ENCODE measurements at places on chromosomes 2 and 18.
A peak's percentile ranks its signal among the peaks of the same experiment; 100 is the strongest.

- DNase-seq = peak; percentile 27
Observed at GRCh38 chr18:47772374-47773248, 157.8 kb downstream of the SMAD2 start.

DNA sequence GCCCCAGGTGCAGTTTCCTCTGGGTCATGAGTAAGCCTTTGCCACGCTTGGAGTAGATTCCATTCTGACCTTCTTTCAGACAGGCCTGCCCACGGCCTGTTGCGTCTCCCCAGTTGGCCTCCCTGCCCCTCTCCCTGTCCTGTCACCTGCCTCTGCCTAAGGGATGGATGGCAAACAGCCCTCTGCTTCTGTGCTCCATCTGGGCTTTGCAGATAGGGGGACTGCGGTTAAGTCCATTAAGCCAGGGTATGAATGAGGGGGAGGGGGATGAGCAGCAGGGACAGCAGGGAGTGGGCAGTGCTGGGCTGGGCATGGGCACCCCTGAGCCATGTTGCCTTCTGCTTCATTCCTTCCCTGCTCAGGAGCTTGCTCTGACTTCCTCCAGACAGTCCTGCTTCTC lies 37.6 kb upstream of the B3GNT7 start:
- no peak for DNase-seq

DNA sequence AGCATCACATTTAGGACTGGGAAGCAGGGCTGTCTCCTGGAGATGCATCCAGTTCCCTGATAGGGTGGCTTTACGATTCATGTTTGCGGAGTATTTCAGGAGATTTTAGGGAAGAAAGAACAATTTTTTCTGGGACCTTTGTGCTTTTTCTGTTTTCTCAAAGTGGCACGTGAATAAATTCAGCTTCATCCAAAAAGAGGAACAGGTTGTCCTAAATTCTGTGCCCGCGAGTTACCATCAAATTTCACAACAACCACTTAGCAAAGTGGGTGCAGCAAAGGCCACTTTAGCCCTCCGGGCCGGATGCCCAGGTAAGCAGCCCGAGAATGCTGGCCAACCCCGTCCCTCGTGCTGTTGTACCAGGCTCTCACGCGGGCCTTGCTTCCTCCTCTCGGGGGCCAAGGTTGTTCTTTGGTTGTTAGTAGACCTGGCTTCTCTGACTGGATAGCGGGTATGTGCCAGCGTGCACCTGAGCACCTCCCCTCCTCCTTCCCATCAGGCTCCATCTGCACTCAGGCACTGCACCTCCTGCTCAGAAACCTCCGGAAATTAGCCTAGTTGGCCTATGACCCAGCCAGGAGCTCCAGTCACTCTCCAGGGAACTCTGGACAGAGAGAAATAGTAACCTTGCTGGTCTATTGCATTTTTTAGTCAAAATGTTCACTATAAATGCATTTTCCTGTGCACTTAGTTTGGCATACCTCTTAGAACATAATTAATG lies 83.0 kb downstream of the CMPK2 start:
- no peak for DNase-seq

GRCh38 chr2:186407611-186408010 lies 78.4 kb upstream of the ZC3H15 start:
- no peak for DNase-seq

DNA sequence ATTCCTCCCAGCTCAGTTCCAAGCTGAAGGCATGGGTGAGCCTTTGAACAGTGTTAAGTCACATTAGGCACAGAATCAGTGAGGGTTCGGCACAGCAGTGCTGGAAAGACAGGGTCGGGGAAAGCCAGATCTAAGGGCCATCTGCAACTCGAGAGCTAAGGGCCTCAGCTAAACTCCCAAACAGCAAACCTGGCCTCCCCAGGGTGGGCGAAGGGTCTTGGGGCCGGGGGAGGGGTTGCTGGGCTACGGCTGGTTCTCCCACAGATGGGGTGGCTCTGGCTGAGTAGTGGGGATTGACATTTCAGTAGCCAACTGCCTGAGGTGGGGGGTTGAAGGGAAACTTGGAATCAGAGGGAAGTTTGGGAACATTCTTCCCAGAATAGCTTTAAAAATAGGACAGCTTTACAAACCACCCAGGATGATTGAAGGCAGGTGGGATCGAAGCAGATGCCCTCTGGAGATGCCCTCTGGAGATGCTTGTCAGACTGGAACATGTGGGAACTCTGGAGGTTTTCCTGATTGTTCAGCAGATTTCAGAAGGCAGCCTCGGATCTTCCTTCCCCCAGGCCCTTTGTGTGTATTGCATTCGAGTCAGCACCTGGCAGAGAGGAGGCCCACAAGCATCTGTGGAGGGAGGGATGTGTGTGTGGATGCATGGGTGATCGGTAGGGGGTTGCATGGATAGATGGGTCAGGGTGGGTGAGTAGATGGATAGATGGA lies 156.4 kb downstream of the SMAD7 start:
- DNase-seq = no peak

DNA sequence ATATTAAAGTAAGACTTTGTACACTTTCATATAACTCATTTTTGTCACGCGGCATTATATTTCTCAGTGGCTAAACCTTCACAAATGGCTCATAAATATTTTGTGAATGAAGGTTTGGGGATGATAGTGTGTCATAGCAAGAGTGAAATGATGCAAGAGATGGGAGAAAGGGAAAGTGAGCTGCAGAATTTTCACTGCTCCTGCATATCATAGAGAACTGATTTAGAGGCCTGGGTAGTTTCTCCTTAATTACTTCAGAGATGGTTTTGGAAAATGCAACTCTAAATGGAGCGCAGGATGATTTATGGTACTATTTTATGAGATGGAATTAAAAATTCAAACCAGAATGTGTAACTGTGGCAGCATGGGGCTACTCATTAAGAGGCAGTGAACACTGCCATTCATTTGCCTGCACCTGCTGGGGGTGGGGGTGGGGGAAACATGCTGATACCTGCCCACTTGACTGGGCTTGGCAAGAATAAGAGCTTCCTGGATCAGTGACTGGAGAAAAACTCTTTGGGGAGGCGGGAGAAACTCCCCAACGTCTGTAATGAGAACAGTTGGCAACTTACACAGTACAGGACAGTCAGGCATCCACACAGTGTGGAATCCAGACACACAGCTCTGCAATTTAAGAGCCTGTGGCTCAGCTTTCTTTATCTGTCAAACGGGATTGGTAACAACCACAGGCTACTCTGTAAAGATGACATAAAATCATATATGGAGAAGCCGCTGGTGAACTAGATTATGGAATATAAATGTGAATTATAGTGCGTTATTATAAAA lies 941.9 kb downstream of the SLC4A3 start:
- DNase-seq = no peak

GRCh38 chr2:229869226-229869625 lies 52.6 kb downstream of the TRIP12 start:
- no peak for DNase-seq

DNA sequence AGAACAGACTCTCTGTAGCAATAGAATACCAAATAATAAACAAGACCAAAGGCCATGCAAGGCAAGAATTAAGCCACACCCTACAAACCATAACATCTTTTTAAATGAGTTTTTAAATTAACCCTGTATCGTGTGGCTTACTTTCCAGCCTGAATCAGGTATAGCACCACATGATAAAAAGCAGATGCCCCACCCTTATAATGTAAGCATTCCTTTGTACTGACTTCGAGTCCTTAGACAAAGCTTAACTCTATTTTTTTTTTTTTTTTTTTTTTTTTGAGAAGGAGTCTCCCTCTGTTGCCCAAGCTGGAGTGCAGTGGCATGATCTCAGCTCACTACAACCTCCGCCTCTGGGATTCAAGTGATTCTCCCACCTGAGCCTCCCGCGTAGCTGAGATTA lies 1.7 kb upstream of the C2orf42 start:
- DNase-seq = no peak

DNA sequence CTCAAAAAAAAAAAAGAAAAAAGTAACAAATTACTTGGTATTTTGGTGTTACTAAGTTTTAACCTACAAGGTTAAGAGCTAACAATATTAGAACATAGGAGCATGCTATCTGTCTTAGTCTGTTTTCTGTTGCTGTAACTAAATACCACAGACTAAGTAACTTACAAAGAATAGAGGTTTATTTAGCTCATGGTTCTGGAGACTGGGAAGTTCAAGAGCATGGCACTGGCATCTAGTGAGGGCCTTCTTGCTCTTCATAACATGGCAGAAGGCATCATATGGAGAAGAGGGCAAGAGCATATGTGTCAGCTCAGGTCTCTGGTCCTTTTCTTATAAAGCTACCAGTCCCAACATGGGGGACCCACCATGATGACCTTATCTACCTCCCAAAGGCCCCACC lies 36.5 kb downstream of the SMARCAL1 start:
- no peak for DNase-seq

- DNase-seq = no peak
Observed at GRCh38 chr2:239519089-239519920, 118.5 kb upstream of the HDAC4 start.

DNA sequence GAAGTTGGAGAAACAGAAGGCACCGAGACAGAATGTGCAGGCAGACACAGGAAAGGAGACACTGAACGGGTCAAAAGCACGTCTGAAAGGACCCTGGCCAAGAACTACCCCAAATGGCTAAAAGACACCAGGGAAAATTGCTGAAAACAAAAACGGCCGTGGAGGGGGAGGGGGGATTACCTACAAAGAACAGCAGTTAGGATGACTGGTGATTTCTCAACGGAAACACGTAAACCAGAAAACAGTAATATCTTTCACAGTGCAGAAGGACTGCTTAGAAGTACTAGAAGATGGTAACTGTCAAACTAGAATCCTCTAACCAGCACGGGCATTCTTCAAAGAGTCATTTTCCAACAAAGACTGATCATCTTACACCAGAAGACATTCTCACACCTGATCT lies 142.6 kb downstream of the HDAC4 start:
- no peak for DNase-seq

DNA sequence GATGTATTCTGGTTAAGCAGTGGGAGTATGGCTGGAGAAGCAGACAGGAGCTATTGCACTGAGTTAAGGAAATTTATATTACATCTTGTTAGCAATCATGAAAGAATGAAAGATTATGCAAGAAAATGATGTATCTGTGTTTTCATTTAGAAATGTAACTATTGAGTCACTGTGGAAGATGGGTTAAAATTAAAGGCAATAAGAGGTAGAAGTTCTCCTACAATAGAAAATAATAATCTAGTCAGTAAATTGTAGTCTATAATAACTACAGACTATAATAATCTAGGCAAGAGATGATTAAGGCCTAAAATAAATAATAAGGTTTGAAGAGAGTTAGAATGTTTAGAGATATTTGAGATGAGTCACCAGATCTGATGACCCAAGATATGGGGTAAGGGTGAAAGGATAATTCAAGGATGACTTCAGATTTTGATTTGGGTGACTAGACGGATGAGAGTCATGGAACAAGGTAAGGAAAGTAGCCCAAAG lies 371.9 kb upstream of the KCNH7 start:
- DNase-seq = no peak

DNA sequence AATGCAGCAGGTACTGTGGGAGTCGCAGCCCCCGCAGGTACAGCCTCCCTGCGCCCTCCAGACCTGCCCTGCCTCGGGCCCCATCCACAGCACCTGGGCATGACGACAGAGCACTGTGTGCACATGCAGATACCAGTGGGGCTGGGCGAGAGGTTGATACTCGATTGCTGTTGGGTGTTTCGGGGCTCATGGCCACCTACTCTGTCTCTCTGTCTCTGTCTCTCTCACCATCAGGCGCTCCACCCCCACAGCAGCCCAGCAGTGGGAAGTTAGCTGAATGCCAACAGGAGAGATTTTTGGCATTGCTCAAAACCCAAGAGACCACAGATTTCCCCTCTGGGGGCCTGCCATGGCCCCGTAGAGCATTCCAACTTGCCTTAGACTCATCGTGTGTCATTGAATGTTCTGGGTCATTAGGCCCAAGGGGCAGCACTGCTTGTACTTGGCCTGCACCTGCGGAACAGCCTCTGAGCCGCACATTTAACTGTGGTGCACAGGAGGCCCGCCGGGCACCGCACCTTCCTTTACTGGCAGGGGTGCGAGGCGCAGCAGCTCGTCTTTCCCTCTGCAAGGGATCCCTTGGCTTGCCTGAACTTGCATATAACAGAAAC lies 18.8 kb downstream of the KCNIP3 start:
- DNase-seq = no peak

DNA sequence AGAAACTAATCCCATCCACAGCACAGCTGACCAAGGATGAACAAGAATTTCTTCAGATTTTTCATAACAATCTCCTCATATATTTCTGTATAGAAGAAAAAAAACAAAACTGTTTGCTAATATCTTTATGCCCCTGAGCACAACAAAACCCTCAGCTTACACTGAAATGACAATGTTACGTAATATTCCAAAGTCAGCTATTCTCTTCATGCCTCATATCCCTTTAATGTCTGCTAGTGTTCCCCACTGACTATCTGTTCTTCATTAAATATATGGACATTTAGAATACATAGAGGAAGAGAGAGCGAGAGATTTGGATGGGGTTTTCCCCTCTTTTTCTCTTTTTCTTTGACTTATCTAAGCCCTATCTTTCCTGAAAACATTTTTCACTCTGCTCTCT lies 87.9 kb upstream of the GULP1 start:
- DNase-seq = no peak

- DNase-seq = no peak
Observed at GRCh38 chr2:121994238-121995206, 239.1 kb downstream of the TSN start.

GRCh38 chr18:55479656-55480420 lies 108.2 kb downstream of the TCF4 start:
- no peak for DNase-seq

DNA sequence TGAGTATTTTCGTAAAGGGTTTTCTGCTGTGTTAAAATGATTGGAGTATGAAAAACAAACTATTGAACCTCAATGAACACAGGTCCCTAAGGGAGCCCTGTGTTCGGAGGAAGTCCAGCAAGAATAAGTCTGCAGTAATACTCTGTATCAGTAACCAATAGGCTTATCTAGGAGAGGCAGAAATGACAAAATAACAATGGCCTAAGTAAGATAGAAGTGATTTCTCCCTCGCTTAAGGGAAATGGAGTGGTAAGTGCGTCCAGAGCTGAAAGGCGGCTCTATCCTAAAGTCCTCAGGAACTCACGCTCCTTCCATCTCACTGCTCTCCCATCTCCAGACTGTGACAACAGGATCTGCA lies 29.3 kb upstream of the MFSD6 start:
- no peak for DNase-seq

- no peak for DNase-seq
Observed at GRCh38 chr2:231940795-231941194, 14.6 kb upstream of the NPPC start.

- DNase-seq = no peak
Observed at GRCh38 chr2:16653083-16653375, 12.6 kb downstream of the CYRIA start.

- no peak for DNase-seq
Observed at GRCh38 chr2:142323206-142323605, 192.4 kb upstream of the LRP1B start.

- DNase-seq = peak; percentile 18
Observed at GRCh38 chr2:238263204-238264071, 23.6 kb upstream of the HES6 start.

GRCh38 chr2:4528773-4529172 lies 825.4 kb downstream of the DCDC2C start:
- no peak for DNase-seq

GRCh38 chr2:214607051-214607450 lies 196.2 kb downstream of the VWC2L start:
- DNase-seq = no peak

Measured in NK-92 treated with Interleukin-12 subunit alpha and Interleukin-12 subunit beta, amount 100 ng/mL, for 24 hours (cell line).